ENCODE measurements at places on chromosomes 12 and 14. TPM values are rescaled to one million over a fixed set of nuclear protein-coding genes. Genes with fewer than 3 reads are reported as not detected.
A peak's percentile ranks its signal among the peaks of the same experiment; 100 is the strongest.

DNA sequence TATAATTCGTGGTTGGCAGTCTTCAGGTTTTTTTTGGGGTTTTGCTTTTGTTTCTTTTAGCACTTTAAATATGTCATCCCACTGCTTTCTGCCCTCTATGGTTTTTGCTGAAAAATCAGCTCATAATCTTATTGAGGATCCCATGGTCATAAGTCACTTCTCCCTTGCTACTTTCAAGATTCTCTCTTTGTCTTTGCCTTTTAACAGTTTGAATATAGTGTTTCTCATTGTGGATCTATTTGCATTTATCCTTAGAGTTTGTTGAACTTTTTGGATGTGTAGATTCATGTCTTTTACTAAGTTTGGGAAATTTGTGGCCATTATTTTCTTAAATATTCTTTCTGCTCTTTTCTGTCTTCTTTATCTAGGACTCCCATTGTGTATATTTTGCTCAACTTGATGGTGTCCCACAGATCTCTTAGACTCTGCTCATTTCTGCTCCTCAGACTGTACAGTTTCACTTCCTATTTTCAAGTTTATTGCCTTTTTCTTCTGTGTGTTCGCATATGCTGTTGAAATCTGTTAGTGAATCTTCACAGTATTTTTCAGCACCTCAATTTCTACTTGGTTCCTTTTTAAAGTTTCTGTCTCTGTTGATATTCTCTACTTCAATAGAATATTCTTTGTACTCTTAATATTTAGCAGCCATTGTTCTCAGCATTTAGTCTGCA is 70.8 kb downstream of the WNK1 start:
- peaks cover 11% of the 10 kb centered on the region for H3K36me3 ChIP-seq
- no peaks in the 10 kb centered on the region for H3K27me3 ChIP-seq
- peaks cover 9% of the 10 kb centered on the region for H3K4me1 ChIP-seq
- H3K27ac ChIP-seq = no peak overlapping the region
- no peak overlapping the region for H3K4me3 ChIP-seq

- H3K27me3 ChIP-seq = no peaks in the 10 kb centered on the region
- H3K4me3 ChIP-seq = no peak overlapping the region
- H3K36me3 ChIP-seq = no peaks in the 10 kb centered on the region
- DNase-seq = no peak
- H3K4me1 ChIP-seq = peaks cover 29% of the 10 kb centered on the region
- H3K27ac ChIP-seq = peak overlapping the region; percentile 39
Observed at GRCh38 chr12:27573972-27574371, 50.0 kb downstream of the PPFIBP1 start.

- H3K27ac ChIP-seq = peak overlapping the region; percentile 24
- no peak for DNase-seq
- H3K4me1 ChIP-seq = peaks cover 9% of the 10 kb centered on the region
- no peaks in the 10 kb centered on the region for H3K27me3 ChIP-seq
- no peak overlapping the region for H3K4me3 ChIP-seq
Observed at GRCh38 chr14:61388976-61389576, 67.7 kb downstream of the PRKCH start.

GRCh38 chr14:85527006-85527405 is 2.9 kb upstream of the FLRT2 start:
- H3K4me3 ChIP-seq = no peak overlapping the region
- no peak for DNase-seq
- H3K27me3 ChIP-seq = peaks cover 15% of the 10 kb centered on the region
- peaks cover 28% of the 10 kb centered on the region for H3K4me1 ChIP-seq
- no peaks in the 10 kb centered on the region for H3K36me3 ChIP-seq
- no peak overlapping the region for H3K27ac ChIP-seq

- no peak overlapping the region for H3K27ac ChIP-seq
- peaks cover 8% of the 10 kb centered on the region for H3K27me3 ChIP-seq
Observed at GRCh38 chr12:109718390-109718789, 4.8 kb downstream of the FAM222A start.

DNA sequence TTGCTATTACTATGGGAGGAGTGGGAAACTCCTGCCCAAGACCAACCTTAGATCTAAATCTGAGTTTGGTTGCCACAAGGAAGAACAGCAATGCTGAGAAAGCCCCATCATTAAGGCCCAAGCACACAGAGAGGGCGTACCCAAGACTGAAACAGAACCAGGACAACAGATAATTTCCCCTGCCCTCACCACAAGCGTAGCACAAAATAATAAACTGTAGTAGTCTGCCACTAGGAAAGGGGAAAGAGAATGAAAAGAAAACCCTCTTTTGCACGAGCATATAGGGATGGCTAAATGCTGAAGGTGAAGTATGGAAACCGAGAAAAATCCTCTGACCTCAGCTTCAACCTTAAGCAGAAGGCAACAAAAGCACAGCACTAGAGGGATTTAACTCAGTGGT is 76.5 kb upstream of the DHRS4 start:
- DNase-seq = no peak
- no peak overlapping the region for H3K27ac ChIP-seq
- H3K4me1 ChIP-seq = no peaks in the 10 kb centered on the region
- no peak overlapping the region for H3K4me3 ChIP-seq

DNA sequence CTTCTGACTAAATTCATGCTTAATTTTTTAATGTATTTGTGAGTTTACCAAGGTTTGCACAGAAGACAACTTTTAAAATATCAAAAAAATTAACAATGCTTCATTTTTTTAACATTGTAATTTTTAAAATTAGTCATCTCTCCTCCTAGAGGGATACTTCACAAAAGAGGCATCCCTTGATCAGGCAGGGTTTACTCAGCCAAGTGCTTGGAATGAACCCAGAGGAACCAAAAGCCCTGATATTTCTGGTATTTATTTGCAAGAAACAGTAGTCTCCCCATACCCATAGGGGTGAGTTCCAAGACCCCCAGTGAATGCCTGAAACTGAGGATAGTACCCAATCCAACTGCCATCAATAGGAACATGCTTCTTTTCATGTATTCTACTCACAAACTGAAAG is 52.5 kb downstream of the GARIN6 start:
- no peak overlapping the region for H3K27ac ChIP-seq
- DNase-seq = no peak
- no peaks in the 10 kb centered on the region for H3K27me3 ChIP-seq
- H3K36me3 ChIP-seq = no peaks in the 10 kb centered on the region

GRCh38 chr12:52165096-52165855 is 26.5 kb downstream of the KRT80 start:
- H3K36me3 ChIP-seq = no peaks in the 10 kb centered on the region
- H3K4me3 ChIP-seq = no peak overlapping the region
- no peak overlapping the region for H3K27ac ChIP-seq
- no peaks in the 10 kb centered on the region for H3K27me3 ChIP-seq

CLEC9A gene
- 0.89 TPM for total RNA-seq

TAS2R43 gene
- not detected for total RNA-seq

DPF3 gene
- total RNA-seq = 1.3 TPM

All from upper lobe of left lung (tissue), 6 donors.